ENCODE measurements at places on chromosomes 7 and 10. TPM values are rescaled to one million over a fixed set of nuclear protein-coding genes. Genes with fewer than 3 reads are reported as not detected.
A peak's percentile ranks its signal among the peaks of the same experiment; 100 is the strongest.

- H3K27me3 ChIP-seq = peaks cover 12% of the 10 kb centered on the region
- no peak overlapping the region for H3K27ac ChIP-seq
- H3K36me3 ChIP-seq = peaks cover 30% of the 10 kb centered on the region
- H3K4me3 ChIP-seq = no peak overlapping the region
- DNase-seq = no peak
- no peaks in the 10 kb centered on the region for H3K4me1 ChIP-seq
Observed at GRCh38 chr10:33190406-33190805, 144.1 kb downstream of the NRP1 start.

Gene EIF5AL1
- 0.62 TPM for total RNA-seq

DNA sequence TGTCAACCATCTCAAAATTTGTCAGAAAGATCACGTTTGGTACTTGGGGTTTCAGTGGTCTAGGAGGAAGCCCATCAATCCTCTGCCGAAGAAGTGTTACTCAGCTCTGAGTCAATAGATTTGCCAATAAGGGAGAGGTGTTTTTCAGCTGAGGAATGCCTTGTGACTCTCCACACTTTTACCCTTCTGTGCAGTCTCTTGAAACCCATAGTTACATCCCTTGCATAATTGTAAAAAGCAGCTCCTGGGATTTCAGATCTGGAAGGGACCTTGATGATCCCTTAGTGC is 47.5 kb downstream of the INSYN2A start:
- DNase-seq = no peak
- H3K27me3 ChIP-seq = no peaks in the 10 kb centered on the region
- no peaks in the 10 kb centered on the region for H3K36me3 ChIP-seq
- H3K4me1 ChIP-seq = no peaks in the 10 kb centered on the region
- no peak overlapping the region for H3K4me3 ChIP-seq
- peak overlapping the region; percentile 3 for H3K27ac ChIP-seq

DNA sequence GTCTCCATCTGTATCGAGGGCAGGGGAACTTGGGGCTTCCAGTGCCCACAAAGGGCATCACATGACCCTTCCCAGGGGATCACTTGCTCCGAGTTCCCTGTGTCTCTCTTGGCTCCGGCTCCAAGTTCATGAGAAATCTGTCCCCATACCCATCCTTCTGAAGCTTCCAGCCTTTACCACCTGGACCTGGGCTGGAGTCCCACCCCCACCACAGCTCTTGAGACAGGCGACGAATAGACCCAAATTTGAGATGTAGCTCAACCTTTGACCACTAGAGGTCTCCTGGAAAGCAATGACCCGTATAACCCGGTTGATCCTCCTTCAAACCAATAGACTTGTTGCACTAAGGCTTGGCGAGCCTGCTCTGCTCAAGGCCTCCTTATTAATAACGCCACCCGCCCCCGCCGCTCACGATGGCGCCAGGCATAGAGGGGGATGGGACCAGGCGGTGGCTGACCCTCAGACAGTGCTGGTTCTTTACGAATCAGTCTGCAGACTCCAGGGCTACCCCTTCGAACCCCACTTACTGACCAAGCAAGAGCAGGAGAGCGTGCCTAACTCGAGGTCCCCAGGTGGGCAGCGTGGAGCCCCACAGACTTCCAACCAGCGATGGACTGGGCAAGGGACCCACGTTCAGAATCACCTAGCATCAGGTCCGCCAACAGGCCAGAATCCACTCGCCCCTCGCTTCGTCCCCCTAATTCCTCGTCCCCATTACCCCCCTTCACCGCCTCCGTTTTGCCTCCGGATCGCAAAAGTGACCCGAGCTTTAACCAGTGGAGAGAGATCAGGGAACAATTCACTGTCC is 4.4 kb upstream of the ARID5B start:
- H3K4me3 ChIP-seq = peak overlapping the region; percentile 75
- H3K36me3 ChIP-seq = no peaks in the 10 kb centered on the region
- DNase-seq = peak; percentile 88
- peaks cover 31% of the 10 kb centered on the region for H3K27me3 ChIP-seq

DNA sequence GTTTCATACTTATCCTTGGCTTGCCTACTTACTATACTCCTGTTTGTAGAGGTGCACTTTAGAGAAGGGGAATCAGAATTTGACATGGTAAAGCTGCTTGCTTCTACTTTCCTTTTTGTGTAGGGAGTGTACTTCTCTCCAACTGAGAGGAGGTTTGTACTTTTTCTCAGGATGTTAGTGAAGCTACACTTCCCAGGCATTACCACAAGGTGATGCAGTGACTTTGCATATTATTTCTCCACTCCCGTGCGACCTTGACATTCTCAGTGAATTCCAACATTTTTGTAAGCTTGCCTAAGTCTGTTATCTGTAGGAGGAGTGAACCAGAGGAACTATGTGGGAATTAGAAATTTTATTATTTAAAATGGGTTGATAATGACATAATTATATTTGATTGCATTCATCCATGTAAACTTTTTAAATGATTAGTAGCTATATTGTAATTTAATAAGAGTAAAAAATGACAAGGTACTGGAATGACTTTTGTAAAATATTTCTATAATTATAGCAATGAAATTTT is 5.2 kb downstream of the TAX1BP1 start:
- no peak overlapping the region for H3K27ac ChIP-seq
- peaks cover 10% of the 10 kb centered on the region for H3K4me1 ChIP-seq
- peaks cover 18% of the 10 kb centered on the region for H3K36me3 ChIP-seq

GRCh38 chr10:31741473-31741872 is 187.2 kb downstream of the ARHGAP12 start:
- H3K4me3 ChIP-seq = no peak overlapping the region
- DNase-seq = no peak
- no peaks in the 10 kb centered on the region for H3K27me3 ChIP-seq
- no peaks in the 10 kb centered on the region for H3K4me1 ChIP-seq
- no peak overlapping the region for H3K27ac ChIP-seq
- no peaks in the 10 kb centered on the region for H3K36me3 ChIP-seq

Measured in endodermal cell (in vitro differentiated cells).